ENCODE measurements at places on chromosomes 2 and 18.

DNA sequence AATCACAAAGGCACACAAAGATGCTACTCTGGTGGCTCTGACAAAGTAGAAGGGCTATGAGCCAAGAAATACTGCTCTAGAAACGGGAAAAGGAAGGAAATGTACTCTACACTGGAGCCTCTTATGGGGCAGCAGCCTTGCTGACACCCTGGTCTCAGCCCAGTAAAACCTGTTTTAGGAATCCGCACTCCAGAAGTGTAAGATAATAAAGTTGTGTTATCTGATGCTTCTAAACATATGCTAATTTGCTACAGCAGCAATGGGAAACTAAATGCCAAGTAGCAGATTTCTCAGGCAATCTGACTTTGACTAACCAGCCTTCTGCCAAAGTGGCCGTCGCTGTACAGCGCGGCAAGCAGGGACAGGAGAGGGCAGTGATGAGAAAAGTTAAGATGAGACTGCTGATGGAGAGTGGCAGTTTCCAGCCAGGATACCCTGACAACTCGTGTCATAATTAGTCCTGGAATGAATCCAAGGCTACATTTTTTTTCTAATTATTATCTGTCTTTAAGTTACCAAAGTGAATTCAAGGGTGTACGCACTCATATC, 99.0 kb downstream of the NETO1 start:
- DNase-seq = no peak

GRCh38 chr2:48954311-48954710, 198.8 kb upstream of the LHCGR start:
- DNase-seq = no peak

DNA sequence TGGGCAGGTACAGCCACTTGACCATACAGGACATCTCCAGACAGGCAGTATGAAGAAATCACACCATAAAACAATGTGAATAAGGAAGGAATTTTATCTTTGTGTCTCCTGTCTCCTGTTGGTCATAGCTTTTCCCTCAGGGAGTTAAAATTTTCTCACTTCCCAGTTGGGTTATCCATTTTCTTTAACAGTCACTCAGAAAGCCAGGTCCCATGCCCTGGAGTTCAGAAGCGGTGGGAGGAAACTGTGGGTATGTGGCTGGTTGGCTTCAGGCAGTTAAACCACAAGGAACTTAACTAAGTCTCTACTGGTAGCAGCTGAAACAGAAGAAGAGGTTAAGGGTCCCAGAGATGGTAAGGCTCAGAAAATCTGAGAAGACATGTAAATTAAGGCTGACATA, 6.5 kb upstream of the SMAD2 start:
- DNase-seq = no peak

DNA sequence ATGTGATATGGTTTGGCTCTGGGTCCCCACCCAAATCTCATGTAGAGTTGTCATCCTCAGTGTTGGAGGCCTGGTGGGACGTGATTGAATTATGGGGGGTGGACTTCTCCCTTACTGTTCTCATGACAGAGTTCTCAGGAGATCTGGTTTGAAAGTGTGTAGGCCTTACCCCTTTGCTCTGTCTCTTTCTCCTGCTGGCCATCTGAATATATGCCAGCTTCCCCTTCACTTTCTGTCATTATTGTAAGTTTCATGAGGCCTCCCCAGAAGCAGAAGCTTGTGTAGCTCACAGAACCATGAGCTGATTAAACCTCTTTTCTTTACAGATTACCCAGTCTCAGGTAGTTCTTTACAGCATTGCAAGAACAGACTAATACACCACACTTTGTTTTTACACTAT, 222.3 kb downstream of the DOK6 start:
- no peak for DNase-seq
